ENCODE measurements at places on chromosomes 12 and 14.

- no peak for DNase-seq
Measured at GRCh38 chr12:80374615-80375014, 69.4 kb upstream of the PTPRQ start.

DNA sequence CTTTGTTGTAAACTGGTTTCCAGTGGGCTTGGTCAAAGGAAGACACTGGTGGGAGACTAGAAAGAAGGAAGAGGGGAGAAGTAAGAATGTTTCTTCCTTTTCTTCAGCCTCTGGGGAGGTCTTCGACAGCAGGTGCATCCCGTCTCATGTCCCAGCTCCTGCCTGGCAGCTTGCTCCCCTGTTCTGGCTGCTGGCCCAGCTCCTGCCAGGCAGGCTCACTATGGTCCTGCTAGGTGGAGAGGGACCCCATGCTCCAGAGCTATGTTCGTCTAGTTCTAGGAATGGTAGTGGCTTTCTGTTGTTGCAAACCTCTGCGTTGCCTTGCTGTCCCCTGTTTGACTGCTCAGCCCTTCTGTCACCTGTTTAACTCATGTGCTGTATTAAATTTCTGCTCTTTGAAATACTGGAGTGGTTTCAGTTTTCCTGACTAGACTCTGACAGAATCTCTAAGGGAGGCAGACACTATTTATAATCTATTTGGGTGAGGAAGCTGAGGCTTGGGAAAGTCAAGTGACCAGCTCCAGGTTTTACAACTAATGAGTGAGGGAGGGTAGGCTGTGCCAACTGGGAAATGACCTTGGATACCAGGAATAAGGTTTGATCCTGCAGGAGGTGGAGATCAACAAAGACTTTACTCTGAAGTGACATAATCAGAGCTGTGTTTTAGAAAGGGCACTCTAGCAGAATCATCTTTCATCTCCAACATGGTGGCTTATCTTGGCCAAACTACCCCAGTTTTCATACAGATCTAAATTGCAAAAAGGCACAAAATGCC is 94.7 kb upstream of the DDHD1 start:
- DNase-seq: no peak

DNA sequence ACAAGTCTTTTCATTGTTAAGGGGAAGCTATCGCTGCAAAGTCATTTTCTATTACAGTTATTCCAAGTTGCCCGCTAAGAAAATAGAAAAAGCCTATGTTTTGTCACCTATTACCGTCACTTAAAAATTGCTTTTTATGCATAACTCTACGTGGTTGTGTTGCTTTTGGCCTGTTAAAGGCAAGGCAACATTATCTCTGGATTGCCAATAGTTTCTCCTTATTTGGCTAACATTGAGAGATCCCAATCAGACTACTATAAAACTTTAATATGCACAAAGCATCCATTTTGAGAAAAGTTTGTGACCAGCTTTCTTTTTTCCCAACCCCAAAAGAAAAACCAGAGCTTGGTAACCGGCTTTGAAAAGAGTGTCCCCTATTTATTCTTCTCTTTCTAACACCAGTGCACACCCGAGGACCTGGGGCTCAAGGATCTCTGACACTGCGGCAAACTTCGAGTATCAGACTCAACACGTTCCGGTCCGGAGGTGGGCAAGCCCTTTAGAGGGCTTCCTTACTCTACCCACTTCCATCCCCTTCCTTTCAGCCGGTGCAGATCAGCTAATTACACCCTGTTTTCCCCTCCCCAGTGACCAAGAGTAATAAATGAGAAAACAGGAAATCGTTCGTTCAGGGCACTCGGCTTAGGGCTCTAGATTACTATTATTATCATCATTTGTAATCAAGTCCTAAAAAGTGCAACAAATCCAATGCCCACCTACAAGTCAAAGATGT is 1.2 kb downstream of the PPP1R12A start:
- peak; percentile 34 for DNase-seq

- DNase-seq: no peak
Measured at GRCh38 chr14:54642801-54643695, 76.1 kb downstream of the SAMD4A start.

GRCh38 chr12:65501093-65501621 is 222.7 kb downstream of the MSRB3 start:
- peak; percentile 92 for DNase-seq

DNA sequence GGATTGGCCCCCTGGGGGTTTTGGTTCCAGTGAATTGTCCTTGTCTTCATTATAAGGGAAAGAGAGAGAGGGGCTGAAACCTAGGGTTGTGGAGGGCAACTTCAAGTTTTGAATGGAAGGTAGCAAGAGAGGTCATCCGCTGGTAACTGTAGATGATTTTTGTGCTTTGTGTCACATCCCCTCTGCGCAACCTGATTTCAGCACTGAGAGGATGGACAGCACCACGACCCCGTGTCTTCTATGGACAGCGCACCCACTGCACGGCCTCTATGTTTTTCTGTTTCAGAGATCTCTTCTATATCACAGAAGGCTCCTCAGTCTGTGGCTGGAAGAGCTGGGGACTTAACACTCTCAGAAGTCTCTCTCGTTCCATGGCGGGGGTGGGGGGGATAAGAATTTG is 127.0 kb upstream of the RPH3A start:
- peak; percentile 24 for DNase-seq

DNA sequence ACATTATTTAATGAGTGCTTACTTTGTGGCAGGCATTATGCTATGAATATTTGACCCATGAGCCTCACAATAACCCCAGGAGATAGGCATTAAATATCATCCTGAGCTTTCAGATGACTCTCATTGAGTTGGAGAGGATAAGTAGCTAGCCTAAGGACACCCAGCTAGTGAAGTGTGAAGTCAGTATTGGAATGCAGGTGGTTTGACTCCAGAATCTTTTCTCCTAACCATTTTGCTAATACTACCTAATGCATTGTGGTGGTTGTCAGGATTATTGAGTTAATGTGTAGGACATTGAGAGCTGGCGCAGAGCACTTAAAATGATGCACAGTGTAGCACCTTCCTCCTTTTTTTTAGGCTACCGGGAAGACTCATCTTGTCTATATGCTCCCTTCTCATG is 3.8 kb upstream of the CDKL1 start:
- DNase-seq: no peak

- no peak for DNase-seq
Measured at GRCh38 chr12:2314492-2314891, 261.7 kb downstream of the CACNA1C start.

GRCh38 chr12:77213319-77213718 is 147.9 kb upstream of the E2F7 start:
- no peak for DNase-seq

All from right hindlimb (tissue), 1 donor.